Fibroblast of skin of scalp (primary cell): ENCODE measurements at places on chromosomes 3 and 15.

- DNase-seq, result peak; percentile 24
These were observed 172.2 kb downstream of the LPP start for GRCh38 chr3:188326111-188326510.

DNA sequence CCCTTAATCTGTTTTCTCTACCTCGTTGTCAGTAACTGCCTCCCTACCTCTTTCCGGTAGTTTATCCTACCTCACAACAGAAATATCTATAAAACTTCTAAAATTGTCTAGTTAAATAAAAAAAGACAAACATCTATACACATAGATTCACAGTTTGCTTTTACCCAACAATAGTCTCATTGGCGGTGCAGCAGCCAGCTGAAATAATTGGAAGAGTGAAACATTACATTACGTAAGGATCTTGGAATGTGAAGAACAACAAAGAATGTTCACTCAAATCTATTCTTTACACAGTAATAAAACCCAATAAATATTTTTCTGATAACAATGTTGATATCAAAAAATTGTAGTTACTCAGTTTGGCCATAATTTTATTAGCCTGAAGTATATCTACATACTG, 115.5 kb upstream of the ARPP21 start:
- peak; percentile 36 for DNase-seq

DNA sequence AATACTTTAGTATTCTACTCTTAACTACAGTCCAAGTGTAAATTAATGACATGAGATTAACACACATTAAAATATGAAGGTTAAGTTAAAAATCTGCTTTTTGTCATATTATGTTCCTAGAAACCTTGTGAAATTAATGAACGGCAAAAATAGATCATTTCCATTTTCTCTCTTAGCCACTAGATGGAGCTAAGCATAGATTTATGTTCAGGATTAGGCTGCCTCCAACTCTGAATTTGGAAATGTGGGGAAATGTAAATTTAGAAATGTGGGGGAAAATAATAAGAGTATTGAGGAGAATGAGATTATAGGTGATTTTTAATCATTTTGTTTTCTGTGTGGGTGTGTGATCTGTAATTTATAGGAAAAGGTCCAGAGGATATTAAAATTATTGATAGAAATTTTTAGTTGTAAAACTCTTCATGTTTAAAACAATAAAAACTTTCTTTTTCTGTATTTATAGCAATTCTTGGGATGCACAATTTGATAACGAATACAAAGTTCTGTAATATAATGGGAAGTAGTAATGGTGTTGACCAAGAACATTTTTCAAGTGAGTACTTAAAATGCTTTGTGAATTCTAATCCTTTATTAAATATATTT, 59.2 kb downstream of the TMOD3 start:
- DNase-seq, result peak; percentile 29

DNA sequence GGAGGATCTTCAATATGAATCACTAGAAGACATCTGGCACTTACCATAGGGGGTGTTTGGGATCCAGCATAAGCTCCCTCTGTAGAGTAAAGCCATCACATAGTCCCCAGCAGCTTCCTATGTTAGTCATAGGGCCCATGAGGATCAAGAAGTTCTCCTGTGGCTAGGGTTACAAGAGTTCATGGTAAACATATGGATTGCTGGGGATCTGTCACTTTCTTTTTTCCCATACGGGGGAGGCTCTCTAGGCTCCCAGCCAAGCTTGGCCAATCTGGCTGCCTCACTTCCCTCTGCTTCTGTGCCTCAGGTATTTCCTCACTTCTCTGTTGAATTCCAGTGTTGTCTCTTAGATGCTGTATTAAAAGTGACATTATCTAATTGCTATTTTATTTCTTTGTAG, 597.9 kb downstream of the PDCD6IP start:
- no peak for DNase-seq

DNA sequence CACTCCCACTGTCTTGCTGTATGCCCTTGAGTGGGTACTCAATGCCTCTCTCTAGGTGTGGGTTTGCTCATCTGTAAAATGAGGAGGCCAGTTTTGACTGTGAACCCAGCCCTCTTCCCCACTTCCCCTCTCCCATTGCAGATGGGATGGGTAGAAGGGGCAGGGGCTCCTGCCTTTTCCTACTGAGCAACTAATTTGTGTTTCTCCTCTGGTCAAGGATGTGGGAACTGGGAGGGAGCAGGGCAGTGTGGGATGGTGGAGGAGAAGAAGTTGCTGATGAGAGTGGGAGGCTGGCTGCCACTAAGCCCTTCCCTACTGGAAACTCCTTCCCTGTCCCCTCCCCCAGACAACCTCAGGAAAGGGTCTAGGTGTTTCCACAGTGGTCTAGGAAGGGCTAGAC, 20.1 kb upstream of the ANKDD1A start:
- DNase-seq, result no peak

DNA sequence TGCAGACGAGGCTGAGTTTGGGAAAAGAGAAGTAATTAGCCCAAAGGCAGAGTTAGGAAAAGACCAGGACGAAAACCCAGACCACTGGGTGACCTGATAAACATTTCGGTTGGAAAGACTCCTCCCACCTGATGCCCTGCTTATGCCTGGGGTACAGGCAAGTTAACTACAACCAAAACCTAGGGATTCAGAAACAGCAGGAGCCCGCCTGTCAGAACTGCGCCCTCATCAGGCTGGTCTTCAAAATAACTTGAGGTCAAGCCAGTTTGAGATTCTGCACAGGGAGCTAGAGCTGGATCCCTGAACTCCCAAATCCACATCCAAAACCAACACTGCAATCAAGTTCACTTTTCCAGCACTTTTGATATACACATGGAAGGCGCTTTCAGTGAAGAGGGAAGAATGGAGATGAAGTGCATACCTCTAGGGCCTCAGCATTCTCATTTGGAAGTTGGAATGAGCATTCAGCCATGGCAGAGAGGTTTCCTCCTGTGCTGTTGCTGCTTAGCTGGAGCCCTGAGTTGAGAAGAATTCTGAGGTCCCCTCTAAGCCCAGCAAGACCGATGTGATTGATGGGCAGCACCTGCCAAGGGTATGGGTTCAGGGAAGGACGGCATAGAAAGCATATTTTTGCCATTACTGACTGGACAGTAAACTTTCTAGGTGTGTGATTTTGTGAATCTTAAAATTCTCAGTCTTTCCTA, 11.6 kb downstream of the TSEN2 start:
- no peak for DNase-seq

DNA sequence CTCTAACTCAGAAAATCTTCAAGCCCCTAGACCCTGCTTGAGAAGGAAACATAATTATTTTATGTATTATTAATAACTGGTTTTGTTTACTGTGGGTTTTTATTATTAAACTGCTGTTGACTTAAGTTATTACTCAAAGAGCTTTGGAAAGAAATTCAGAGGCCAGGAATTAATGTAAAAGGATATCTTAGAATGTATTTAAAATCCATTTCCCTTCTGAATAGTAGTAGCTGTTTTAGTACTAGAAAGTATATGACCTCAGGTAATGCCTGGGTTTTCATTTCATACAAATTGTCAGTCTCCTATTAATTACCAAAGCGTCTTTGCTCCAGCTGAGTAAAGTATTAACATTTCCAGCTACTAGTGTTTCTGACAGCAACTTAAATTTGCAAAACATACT, 223.1 kb downstream of the ITPR1 start:
- no peak for DNase-seq

GRCh38 chr3:13192471-13193213, 119.4 kb upstream of the IQSEC1 start:
- no peak for DNase-seq

GRCh38 chr3:179323197-179324110, 623 bp downstream of the ZNF639 start:
- DNase-seq, result peak; percentile 80

DNA sequence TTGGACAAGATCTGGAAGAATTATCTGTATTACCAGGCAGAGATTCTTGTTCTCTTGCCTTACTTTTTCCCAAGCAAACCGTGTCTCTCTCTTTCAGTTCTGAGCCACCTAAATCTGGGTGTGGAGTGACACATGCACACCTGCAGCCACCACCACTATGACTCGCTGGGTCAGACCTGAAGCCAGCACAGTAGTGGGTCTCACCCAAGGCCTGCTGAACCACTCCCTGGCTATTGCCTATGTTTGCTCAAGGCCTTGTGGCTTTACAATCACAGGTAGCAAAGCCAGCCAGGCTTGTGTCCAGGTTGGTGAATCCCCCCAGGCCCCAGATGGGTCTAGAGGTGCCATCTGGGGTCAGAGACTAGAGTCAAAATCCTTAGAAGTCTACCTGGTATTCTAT, 28.7 kb upstream of the COPB2 start:
- no peak for DNase-seq

DNA sequence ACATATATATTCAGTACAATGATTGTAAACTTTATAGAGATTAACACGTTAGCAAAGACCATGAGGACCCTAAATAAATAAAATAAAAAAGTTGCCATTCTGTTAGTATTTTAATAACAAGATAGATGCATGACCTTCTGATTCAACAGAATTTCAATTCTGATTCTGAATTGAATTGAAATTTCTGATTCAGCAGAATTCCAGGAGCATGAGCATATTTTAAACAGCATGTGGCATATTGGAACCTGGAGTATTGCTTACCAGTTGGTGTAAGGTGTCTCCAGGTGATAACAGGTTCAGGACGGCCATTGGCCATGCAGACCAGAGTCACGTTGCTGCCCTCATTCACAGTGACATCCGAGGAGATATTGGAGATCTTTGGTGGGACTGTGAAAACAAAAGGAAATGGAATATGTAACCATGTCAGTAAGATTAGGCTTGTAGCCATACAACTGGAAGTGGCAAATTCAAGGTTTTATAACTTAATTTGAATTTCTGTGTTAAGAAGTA, 396.0 kb downstream of the GAP43 start:
- no peak for DNase-seq

GRCh38 chr3:195823999-195824398, 12.3 kb upstream of the MUC4 start:
- DNase-seq, result no peak

DNA sequence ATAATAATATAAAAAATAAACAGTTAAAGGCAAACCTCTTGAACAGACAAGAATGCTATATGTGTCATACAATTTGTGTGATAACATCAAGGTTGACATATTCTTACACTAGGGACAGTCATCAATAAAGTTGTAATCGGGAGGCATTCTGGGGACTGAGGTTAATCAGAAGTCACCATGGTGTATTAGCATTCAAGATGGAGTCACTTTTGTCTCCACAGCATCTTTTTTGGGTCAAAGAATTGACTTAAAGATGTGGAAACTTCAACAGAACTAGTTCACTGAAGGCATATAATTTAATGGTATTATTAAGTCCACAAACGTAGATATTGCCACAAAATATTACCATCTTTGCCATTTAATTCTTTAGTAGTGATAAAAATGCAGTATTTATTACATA, 625.6 kb upstream of the NAALADL2 start:
- no peak for DNase-seq

GRCh38 chr15:77002954-77003912, 8.3 kb downstream of the PSTPIP1 start:
- no peak for DNase-seq

GRCh38 chr3:174132006-174132405, 727.1 kb upstream of the NAALADL2 start:
- DNase-seq, result peak; percentile 2

- no peak for DNase-seq
These were observed 82.4 kb upstream of the ST3GAL6 start for GRCh38 chr3:98680723-98681122.

DNA sequence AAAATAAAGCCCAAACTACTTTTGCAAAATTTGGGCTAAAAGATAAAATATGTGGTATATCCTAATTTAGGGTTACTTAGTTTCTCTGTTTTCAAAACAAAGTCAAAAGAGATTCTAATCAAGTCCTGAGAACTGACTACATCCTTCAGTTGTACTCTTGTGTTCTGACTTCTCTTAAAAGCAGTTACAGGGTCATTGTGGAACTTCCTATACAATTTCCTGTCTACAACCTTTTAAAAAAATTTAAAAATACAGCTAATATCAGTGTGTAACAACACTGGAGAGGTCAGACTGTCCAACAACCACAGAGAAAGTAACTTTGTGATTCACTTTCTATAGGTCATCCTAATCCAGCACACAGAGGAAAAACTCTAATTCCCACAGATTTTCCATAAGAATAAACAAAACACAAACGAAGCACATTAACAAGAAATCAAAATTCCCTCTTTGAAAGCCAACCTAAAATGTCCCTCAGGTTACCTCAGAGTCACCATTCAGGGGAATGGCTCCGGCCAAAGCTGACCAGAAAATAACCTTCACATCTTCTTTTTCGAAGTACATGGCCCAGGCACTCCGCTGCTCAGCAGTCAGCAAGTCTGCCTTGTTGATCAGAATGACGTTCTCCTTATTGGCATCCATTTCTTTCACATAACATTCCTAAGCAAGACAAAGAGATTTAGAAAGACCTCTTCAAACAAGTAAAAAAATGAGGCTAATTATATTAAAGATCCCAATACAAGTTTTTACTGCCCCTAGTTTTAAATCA, 13.3 kb downstream of the LSG1 start:
- no peak for DNase-seq

- no peak for DNase-seq
These were observed 445.2 kb downstream of the SQOR start for GRCh38 chr15:46080016-46080415.

- DNase-seq, result no peak
These were observed 29.5 kb downstream of the CCDC12 start for GRCh38 chr3:46946856-46947545.
